ENCODE measurements at places on chromosomes 1 and 21.
A peak's percentile ranks its signal among the peaks of the same experiment; 100 is the strongest.

GRCh38 chr1:209767706-209768105, 11.9 kb downstream of the TRAF3IP3 start:
- DNase-seq, result no peak

DNA sequence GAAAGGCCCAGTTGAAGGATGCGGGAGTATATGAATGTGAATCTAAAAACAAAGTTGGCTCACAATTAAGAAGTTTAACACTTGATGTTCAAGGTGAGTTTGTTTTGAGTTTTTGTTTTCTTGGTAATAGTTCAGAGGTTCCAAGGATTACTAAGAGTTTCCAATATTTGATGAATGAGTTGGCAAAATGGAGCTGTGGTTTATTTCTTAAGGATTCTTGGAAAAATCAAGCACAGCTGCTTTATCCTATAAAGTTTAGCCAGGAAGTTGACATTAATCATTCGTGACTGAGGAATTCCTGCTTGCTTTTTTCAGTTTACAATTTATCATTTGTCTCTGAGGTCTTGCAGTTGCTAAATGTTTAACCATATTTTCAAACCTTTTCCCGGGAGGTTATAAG, 15.1 kb downstream of the VCAM1 start:
- no peak for DNase-seq

- no peak for DNase-seq
These were observed 149.3 kb downstream of the AK5 start for GRCh38 chr1:77430966-77431690.

- DNase-seq, result no peak
These were observed 17.2 kb downstream of the DSCAM start for GRCh38 chr21:40829791-40830190.

DNA sequence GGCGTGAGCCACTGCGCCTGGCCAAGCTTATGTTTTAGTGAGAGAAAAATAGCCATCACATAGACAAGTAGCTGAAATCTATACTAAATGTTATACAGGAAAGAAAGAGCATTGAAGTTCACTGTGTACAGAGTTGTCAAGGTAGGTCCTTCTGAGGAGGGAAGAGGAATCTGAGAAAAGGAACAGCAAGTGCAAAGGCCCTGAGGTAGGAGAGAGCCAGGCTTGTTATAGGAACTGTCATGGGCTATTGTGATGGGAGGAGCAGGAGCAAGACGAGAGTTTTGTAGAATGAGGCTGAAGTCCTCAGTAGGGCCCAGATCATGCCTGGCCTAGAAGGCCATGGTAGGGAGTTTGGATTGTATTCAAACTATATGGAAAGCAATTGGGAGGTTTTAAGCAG, 4.6 kb downstream of the ZDHHC18 start:
- no peak for DNase-seq

- DNase-seq, result no peak
These were observed 367 bp downstream of the WNT2B start for GRCh38 chr1:112509005-112509659.

- DNase-seq, result no peak
These were observed 3.4 kb upstream of the CROCC start for GRCh38 chr1:16918371-16918770.

DNA sequence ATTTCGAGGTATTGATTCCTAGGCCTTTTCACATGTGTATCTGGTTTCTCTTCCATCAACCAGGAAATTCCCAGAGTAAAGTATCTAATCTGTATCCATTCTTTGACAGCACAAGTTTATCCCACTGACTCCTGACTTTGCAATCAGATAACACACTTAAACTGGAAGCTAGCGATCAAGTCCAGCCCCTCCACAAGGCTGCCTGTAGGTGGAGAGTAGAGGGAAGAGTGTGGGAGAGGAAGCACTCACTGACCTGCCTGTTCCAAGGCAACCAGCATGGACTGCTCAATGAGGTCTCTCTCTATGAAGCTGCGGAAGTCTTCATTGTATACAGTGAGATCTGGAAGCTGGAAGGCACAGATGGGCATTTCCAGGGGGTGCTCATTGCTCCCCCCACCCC, 30.4 kb upstream of the MTMR11 start:
- no peak for DNase-seq

- DNase-seq, result no peak
These were observed 739.0 kb upstream of the NCAM2 start for GRCh38 chr21:20259031-20259867.

DNA sequence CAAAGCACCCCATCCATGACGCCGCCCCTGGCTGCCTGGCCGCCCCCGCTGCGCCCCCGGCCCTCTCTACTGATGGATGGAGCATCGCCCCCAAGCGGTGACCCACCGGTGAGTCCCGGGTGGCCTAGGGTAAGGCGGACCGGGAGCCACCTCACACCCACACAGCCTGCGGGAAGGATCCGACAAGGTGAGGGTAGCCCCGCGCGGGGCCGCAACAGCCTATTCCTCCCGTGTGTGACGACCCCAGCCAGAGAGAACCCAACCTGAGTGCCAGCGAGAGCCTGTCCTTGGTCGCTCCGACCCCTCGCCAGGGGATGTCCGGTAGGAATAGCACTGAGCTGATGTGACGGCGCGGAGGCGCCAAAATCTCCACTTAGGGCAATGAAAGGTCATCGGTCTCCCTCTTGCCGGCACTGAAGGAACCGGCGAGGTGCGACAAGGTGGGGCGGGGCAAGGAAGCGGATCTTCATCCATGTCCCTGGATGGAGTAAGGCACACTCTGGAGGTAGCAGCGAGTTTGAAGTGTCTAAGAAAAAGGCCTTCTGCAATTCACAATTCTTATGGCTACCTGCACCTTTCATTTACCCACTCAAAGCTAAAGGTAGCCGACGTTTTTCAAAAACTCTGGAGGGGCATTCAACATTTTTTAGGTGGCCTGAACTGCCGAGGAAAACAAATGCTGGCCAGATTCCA, 19.7 kb upstream of the CHIA start:
- no peak for DNase-seq

DNA sequence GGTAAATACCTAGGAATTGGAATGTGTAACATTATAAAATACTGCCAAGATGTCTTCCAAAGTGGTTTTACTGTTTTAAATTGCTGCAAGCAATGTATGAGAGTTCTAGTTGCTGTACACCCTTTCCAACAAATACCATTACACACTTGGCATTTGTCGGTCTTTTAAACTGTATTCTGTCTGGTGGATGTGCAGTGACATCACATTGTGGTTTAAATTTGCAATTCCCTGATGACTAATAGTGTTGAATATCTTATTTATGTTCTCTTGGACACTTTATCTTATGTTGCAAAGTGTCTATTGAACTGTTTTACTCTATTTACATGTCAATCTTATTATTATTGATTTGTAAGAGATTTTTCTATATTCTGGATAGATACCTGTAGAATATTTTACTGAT, 561.2 kb upstream of the B3GALT2 start:
- no peak for DNase-seq

GRCh38 chr1:55375617-55376258, 160.6 kb upstream of the USP24 start:
- DNase-seq, result peak; percentile 4

GRCh38 chr1:158933621-158934020, 2.3 kb downstream of the PYHIN1 start:
- no peak for DNase-seq

- no peak for DNase-seq
These were observed 6.0 kb downstream of the UBE2J2 start for GRCh38 chr1:1267488-1268283.

DNA sequence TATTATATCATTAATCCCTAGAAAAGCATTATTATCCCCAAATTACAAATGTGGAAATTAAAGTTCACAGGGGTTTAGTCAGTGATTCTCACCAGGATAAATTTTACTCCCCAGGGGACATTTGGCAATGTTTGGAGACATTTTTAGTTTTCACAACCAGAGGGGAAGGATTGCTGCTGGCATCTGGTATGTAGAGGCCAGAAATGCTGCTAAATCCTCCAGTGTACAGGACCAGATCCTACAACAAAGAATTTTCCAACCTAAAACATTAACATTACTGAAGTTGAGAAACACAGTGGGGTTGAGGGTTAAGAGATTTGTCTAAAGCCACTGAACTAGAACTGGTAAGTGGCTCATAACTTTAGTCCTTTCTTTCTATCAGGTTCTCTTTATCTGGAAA, 162.0 kb upstream of the SYT6 start:
- DNase-seq, result no peak

DNA sequence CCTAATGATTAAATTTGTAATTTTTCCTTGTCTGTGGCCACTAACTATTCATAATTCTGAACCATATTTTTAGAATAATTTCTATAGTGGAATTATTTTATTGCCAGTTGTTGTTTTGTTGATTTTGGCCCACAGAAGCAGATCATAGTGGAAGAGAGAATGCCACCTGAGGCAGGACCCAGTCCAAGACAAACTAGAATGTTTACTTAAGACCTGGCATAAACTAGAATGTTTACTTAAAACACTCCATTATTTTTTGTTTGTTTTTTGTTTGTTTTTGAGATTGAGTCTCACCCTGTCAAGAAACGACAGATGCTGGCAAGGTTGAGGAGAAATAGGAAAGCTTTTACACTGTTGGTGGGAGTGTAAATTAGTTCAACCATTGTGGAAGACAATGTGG, 310.2 kb downstream of the MRPL39 start:
- DNase-seq, result no peak

GRCh38 chr1:5856246-5856815, 135.9 kb downstream of the NPHP4 start:
- no peak for DNase-seq

DNA sequence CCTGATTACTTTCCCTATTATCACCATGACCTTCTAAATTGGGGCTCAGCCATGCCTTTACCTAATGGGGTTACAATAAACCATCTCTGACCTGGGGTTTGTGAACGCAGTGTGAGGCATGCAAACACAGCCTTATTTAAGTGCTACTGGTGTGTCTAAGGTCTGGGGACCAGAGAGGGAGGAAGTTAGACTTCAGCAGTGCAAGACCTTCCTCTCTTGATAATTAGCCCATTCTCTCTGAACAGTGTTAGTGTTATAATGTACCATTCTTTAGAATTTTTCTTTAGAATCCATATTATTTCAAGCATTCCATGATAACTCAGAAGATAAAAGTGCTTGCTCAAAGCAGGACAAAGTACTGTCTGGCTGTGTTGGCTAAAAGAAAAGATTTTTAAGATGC, 10.5 kb upstream of the LRRC8D start:
- no peak for DNase-seq

- DNase-seq, result no peak
These were observed 57.6 kb downstream of the SIM2 start for GRCh38 chr21:36756527-36756926.

DNA sequence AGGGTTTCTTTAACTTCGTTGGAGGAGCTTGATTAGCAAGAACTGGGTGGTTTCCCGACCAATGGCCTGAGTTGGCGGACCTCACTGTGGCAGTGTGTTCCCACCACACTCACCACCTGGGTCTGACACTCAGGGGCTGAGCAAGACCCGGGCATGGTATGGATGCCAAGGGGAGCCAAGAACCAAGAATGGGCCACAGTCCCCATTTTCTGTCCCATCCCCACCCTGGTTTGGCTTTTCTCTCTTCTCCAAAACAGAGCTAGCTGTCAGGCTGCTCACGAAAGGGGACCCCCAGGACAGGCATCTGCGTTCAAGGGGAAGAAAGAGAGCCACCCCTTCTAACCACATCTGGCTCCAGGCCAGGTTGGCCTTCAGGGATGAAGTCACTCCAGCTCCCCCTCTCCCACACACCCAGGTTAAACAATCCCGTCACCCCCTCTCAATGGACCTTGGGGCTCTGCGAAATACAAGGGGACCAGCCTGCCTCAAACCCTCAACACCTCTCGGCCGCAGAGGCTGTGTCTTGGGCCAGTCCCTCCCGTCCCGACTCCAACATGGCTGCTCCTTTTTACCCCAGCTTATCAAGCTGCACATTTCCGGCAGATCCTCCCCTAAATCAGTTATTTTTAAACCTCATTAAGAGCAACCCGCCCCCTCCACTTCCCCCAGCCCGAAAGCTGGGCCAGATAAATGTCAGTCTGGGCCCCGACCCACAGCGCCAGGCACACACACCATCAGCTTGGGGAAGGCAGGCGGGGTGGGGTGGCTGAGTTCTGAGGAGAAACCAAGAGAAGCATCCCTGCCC, 3.4 kb downstream of the TAGLN2 start:
- no peak for DNase-seq

DNA sequence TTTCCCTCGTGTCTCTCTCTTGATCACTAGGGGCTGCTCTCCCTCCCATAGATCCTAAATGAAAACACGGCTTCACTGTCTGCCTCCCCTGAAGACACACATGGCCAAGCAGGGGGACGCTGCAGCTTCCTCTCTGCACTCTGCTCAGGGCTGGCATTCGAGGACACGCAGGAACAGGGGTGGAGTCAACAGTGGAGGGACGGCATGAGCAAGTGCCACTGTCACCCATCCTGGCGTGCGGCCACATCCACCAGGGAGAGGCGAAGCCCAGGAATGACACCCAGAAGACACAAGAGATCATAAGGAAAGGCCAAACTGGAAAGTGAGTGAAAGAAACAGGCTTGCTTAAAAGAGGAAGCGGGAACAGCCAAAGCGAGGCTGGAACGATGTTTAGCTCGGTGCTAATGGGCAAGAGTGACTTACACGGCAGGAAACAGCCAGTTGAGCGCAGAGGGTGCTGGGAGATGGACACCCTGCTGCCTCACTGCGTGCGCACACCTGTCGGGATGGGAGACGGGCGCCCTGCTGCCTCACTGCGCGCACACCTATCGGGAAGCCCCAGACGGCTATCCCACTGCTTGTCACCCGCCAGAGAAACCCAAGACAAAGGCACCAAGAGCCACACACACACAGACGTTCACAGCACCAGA, 13.6 kb upstream of the C1QTNF12 start:
- no peak for DNase-seq

DNA sequence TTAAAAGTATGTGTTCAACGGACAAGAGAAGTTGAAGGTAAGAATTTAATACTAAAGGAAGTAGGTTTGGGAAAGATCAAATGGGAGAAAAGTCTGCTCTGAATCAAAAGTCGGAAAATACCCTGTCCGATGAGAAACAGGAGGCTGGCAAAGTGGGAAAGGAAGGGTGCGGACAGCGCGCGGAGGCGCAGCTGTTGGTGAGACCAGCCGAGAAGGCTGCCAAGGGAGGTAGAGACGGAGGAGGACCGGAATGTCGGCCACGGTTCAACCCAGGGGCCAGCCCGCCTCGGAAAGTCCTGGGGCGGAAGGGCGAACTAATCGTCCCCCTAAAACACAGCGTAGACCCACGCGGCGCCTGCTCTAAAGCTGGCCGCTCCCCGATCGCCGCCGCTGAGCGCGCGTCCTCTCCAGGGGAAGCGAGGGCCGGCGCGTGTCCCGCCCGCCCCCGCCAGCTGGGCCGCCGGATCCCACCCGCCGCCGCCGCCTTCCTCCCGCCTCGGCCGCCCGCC, 639 bp upstream of the SPATA1 start:
- no peak for DNase-seq

GRCh38 chr1:182164273-182164672, 102.8 kb upstream of the ZNF648 start:
- no peak for DNase-seq

DNA sequence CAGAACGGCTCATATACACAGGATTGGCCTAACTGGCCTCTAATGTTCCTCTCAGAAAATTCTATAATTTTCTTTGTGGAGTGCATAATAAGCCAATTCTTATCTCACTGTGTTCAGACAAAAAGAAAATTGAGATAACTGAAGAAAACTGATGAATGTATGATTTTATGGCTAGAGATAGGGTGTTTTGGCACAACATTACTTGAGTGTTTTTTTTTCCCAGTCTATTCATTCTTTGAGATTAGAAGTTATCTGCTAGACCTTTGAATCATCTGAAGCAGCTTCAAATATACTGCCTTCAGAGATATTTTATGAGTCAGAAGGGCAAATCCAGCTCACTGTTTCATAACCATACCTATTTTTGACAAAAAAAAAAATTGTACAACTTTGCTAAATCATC, 85.6 kb downstream of the VAV3 start:
- DNase-seq, result no peak

GRCh38 chr21:39088031-39088370, 95.2 kb downstream of the PSMG1 start:
- DNase-seq, result no peak

Measured in T-helper 9 cell (primary cell).